ENCODE measurements at places on chromosomes 6 and 20.

- DNase-seq, result no peak
Measured at GRCh38 chr6:41821266-41821665, 33.8 kb downstream of the TOMM6 start.

DNA sequence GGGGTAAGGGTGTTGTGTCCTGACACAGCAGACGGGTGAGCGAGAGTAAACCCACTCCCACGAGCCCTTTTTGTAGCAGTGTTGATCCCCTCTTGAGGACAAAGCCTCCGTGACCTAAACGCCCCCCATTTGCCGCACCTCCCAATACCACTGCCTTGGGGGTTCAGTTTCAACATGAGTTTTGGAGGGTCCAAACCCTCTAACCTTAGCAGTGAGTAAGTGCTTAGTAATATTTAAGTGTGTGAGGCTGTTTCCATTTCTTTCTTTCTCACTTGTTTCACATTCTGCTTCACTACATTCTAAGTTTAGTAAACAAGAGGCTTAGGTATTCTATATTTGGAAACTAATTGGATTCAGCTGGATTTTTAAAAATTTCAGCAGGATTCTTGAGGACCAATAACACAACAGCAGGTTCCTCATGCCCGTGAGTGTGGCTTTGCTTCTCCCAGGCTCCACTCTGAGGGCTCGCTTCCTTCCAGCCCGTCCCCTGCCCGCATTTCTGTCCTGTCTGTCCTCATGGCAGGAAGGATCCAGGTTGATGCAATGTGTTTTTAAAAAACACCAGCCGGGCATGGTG, 41.2 kb downstream of the SNX9 start:
- no peak for DNase-seq

GRCh38 chr6:32785781-32786533, 22.6 kb upstream of the HLA-DQB2 start:
- DNase-seq, result no peak

DNA sequence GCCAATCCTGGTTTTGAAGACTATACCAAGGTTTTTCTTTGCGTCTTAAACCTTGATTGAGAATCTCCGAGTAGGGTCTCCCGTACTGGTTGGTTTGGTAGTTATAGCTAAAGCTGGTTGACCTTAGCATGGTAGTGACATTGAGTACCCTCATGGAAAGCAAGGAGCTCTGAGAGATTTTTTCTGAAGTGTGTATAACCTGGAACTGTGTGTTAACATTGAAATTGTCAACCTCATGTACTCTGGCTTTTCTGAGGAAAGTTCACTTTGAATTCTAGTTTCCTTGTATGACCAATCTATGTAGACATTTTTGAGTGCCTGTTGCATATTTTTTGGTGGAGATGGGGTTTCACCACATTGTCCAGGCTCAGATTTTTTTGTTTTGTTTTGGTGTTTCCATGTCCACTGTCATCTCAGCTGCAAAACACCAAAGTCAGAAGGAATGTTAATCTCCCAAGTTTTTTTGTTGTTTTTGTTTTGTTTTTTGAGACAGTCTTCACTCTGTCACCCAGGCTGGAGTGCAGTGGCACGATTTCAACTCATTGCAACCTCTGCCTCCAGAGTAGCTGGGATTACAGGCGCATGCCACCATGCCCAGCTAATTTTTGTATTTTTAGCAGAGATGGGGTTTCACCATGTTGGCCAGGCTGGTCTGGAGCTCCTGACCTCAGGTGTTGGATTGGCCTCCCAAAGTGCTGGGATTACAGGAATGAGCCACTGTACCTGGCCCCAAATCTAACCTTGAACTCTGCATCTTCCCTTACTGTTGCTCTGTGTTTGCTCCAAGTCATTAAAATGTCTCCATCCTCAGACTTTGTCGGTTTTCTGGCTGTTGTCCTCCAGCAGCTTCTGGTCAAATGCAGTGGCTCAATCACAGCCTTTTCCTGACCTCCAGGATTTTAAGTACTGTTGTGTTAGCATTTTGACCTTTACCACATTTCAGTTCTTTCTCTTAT, 4.3 kb downstream of the RPS12 start:
- DNase-seq, result no peak

DNA sequence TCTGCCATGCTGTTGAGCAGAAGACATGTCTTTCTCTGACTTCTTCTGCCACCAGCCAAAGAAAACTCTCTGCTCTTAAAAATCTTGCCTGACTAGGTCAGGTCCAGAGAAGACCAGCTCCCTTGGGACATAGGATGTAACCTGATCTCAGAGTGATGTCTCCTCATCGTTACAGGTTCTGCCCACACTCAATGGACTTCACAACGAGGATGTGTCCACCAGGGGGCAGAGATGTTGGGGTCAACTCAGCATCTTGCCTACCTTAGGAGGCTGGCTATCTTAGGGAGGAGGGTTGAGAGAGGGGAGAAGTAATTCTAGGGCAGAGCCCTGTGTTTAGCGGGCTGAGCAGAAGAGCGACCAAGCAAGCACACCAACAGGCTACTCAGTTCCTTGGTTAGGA, 207.6 kb upstream of the CDH4 start:
- no peak for DNase-seq

DNA sequence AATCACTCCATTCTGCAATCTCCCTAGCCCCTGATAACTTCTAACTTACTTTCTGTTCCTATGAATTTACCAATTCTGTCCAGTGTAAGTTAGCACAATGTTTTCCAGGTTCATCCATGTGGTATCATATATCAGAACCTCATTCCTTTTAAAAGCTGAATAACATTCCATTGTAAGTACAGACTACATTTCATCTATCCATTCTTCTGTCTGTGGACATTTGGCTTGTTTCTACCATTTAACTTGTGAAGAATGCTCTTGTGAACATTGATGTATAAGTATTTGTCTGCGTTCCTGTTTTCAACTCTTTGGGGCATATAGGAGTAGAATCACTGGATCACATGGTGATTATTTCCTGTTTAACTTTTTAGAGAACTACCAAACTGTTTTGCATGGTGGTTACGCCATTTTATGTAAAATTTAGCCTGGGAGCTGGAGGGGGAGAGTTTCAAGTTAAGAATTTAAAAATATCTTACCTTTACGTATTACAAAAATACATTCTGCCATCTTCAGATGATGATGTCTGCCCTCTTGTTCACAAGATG, 156.5 kb downstream of the BTBD3 start:
- no peak for DNase-seq

DNA sequence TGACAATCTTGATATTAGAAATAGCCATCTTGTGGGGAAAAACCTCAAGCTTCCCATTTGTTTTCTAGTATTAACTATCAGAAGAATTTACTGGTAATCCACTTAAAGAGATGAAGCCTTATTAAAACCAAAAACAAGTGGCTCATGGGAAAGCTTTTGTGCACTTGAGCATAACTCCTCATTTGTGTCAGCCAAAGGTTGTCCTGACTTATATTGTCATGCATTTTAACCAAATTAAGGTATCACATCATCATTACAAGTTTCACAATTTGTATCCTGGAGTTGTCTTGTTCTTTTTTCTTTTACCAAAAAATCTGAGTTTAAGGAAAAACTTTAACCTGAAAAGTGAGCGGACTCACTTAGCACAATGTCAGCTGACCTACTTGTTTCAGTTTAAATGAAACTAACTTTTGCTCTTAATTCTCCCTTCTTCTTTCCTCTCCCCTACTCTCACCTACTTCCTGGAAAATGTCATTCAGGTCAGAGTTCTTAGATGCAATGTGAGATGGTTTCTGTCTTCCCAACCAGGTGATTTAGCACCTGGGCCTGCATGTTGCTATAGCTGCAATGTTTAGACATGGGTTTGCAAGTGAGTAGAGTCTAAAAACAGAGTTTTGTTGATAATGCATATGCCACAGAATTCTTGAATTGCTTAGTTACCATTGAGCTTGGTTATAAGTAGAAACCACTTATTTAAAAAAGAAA, 82.8 kb downstream of the TNFAIP3 start:
- no peak for DNase-seq

All from activated CD4-positive, alpha-beta T cell treated with anti-CD3 and anti-CD28 coated beads, Interleukin-2, amount 50 U/mL, for 4 hours (primary cell).